ENCODE measurements at places on chromosomes 1 and 21.

GRCh38 chr1:89736937-89737733 is 83.7 kb upstream of the LRRC8D start:
- no peak for DNase-seq

- DNase-seq, result peak; percentile 65
These were observed 19.4 kb downstream of the PLEKHO1 start for GRCh38 chr1:150168960-150169601.

- no peak for DNase-seq
These were observed 90.9 kb downstream of the LYPLAL1 start for GRCh38 chr1:219264561-219264960.

DNA sequence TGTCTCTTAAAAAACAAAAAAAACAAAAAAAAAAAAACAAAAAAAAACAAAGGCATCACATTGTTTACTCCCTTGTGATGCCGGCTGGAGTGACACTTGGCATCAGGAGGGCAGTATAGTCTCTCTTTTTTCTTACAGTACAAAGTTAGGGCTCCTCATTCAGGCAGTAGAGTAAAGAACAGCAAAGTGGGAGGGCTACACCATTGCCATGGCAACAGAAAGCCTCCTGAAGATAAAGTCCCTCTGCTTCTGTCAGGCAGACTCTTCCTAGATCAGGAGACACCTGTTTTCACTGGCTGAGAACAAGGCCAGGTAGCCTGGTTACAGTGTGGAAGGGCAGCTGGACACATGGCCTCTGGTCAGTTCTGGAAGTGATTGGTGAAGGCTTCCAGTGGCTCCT is 41.3 kb upstream of the RAB3GAP2 start:
- no peak for DNase-seq

DNA sequence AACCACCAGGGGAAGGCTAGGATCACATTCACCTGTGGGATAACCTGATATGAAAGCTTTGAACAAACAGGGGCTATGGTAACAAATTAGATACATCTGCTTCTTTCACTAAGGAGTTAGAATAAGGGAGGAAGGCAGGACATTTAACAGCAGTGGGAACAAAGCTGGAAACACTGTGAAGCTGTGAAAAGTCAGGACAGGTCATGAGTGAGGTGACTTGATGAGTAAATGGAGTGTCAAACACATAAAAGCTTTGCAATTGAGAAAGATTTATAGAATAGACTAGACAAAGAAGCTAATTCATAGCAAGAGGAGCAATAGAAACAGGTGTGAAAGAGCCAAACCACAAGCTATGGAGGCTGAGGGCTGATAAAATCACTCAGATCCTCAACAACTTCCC is 110.0 kb downstream of the ASTN1 start:
- DNase-seq, result no peak

DNA sequence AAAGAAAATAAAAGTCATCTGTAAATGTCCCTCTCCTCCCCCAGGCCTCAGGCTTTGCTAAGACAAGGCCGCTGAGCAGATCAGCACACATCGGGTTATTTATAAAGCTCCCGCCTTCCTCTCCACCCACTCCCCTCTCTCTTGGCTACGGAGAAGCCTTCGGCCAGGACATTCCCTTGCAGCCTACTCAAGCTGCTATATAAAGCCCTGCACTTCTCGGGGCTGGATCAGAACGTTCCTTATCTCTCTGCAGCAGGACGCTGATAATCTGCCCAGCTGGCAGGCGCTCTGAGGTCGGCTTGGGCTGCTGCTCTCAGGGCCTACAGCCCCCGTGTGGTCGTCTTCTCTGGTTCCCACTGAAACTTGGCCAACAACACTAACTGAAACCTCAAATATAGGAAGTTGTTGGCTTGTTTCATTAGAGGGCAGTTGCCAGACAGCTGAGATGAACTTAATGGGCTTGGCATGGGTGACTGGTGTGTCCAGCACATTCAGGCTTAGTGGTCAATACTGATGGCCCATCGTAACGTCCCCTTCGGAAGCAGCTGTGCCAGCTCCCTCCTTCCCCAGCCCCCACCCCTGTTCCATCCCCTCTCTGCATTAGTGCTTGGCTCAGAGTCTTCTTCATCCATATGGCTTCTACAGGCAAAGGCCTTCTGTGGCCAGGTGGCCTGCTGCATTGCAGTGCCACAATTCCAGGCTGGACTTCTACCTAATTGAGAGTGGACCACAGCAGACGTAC is 64.6 kb downstream of the IER5 start:
- no peak for DNase-seq

DNA sequence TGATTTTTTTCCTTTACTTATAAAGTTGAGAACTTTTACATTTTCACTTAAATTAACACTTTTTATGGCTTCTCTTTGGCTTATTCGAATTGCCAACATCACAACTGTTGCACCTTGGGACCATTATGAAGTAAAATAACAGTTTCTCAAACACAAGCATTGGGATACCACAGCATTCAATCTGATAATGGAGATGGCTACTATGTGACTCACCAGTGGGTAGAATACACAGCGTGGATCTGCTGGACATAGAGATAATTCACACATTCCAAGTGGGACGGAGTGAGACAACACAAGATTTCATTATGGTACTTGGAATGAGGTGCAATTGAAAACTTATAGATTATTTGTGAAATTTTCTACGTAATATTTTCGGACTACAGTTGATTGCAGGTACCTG is 68.0 kb downstream of the ADAMTS1 start:
- DNase-seq, result no peak

- no peak for DNase-seq
These were observed 790.9 kb upstream of the NCAM2 start for GRCh38 chr21:20207335-20207734.

- no peak for DNase-seq
These were observed 7.3 kb upstream of the APP start for GRCh38 chr21:26177746-26178426.

- peak; percentile 12 for DNase-seq
These were observed 13.6 kb upstream of the LRP8 start for GRCh38 chr1:53341521-53341895.

DNA sequence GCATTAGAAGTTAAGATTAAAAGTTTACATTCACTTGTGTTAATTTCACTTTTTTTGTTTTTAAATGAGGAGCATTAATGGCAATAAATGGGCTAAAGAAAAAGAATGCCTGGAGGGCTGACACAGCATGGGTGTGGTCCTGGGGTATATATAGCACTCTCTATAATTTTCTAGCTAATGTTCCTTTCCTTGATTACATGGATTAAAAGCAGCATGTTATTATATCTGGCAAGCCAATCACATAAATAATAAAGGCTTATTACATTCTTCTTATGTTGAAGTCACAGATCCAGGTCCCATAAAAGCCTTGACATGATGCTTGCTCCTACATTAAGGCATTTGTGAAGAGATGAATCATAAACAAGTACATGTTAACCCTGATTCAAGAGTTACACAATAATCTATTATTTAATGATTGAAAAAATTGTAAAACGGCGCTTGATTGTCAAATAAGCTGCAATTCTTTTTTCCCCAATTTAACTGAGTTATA is 91.4 kb downstream of the LYPLAL1 start:
- no peak for DNase-seq

DNA sequence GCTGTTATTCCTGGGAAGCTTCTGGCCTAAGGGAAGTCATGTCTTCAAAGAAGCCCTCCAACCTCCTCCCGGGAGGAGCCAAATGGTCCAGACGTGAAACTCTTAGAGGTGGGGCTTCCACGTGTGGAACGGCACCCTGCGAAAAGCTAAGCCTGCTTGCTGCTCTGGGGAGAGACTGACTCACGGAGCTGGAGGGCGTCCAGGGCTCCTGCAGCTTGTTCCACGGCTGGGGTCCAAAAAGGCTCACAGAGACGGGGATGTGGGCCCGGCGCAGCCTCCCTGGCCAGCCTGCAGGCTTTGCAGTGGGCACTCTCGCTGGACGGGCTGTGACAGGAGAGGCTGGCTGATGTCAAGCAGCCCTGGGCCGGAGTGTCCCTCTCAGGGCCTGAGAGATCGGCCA is 105.1 kb downstream of the COLGALT2 start:
- no peak for DNase-seq

- no peak for DNase-seq
These were observed 104.2 kb downstream of the ATP6V1G3 start for GRCh38 chr1:198436276-198436675.

DNA sequence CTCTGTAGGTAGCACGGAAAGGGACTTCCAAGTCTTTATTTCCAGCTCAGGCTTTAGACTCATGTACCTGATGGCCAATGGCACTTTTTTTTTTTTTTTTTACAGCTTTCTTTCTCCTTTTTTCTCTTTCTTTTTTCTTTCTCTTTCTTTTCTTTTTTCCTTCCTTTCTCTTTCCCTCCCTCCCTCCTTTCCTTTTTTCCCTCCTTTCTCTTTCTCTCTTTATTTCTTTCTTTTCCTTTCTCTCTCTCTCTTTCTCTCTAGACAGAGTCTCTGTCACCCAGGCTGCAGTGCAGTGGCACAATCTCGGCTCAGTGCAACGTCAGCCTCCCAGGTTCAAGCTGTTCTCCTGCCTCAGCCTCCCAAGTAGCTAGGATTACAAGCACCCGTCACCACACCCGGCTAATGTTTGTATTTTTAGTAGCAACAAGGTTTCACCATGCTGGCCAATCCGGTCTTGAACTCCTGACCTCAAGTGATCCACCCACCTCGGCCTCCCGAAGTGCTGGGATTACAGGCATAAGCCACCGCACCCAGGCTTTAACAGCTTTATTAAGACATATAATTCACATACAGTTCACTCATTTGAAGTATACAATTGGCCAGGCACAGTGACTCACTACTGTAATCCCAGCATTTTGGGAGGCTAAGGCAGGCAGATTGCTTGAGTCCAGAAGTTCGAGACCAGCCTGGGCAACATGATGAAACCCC is 5.1 kb upstream of the DCAF8 start:
- DNase-seq, result no peak

DNA sequence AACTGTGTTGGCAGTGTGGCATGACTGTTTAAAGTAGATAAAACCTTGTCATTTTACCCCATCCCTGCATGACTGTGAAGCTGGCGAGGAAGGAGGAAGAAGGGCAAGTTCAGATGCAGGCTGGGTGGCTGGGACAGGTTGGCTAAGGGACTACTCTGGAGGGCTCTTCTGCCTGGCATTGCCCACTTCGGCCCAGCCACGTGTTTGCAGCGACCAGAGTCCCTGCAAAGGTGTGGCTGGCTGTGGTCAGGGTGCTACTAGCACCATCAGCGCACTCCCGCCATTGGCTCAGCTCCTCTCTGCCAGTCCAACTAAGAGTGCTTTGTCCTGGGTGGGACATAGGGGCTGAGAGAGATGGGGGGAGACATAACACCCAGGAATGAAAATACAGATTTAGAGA is 7.2 kb downstream of the C1orf115 start:
- DNase-seq, result no peak
